Anterior cingulate cortex (tissue), 58 donors: ENCODE measurements at places on chromosomes 16 and 17.

GRCh38 chr16:56481468-56482122 lies 30.2 kb downstream of the OGFOD1 start:
- no peak for DNase-seq

DNA sequence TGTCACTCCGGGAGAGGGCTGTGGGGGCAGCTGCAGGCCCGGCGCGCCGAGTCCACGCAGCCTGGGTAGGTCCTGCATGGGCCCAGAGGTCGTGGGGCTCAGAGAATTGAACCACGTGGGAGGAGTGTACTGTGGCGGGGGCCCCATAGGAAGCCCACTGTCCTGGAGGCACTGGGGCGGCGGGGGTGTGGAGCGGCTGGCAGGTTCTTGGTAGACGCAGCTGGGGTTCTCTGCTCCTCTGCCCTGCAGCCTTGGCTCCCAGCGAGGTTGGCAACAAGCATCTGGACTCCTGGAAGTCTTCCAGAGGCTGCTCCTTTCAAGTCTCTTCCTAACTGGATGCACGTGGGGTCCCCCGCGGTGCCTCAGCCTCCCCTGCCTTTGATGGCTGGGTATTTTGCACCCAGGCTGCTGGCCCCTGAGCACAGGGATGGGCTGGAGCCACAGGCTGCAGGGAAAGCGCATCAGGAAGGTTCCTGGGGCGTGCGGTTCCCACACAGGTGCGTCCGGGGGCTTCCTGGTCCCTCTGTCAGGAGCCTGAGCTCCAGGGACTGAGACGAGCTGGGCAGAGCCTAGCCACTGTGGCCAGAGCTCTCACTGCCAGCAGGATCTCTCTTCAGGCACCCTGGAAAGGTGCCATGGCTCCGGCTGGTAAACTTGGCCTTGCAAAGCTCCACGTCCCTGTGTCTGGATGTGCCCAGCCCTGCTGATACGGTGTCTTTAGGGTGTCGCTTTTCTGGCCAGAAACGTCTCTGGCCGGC lies 9.3 kb downstream of the KCTD5 start:
- peak; percentile 61 for DNase-seq

GRCh38 chr16:4602331-4602730 lies 12.4 kb downstream of the UBALD1 start:
- no peak for DNase-seq

DNA sequence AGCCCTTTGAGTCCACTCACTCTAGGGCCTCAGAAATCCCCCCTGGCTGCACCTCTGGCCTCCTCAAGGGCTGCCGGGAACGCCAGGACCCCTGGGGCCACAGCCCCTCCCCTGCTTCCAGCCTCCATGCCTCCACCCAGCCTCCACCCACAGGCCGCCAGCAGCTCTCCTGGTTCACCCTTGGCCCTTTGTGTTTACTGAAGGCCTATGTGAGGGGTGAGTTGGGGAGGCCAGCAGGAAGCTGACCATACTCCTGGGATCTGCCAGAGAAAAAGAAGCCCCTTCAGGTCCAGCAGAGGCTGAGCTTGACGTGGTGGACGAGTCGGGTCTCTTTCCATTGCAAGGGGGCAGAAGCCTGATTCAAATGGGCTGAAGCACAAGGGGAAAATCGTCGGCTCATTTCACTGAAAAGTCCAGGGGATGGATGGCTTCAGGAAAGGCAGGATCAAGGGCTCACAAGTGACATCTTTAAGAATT lies 18.3 kb upstream of the ATP2A3 start:
- no peak for DNase-seq

- no peak for DNase-seq
Measured at GRCh38 chr17:53032861-53033271, 789.9 kb upstream of the KIF2B start.
